ENCODE measurements at places on chromosomes 7 and 10.

DNA sequence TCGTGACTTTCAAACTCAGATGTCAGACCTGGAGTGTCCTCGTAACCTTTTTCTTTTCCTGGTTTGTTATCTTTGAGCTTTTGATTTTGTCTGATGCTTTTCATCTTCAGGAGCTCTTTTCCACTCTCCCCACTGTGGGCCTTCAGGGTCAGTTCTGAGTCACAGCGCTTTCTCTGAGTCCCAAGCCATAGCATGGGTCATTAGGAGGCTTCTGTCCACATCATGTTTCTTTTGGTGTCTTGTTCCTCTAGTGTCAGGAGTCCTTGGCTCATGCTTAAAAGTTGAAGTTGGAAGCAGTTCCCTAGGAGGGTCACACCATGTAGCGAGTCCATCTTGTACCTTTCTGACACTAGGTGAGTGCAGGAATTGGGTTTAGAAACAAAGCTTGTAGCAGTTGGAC lies 40.3 kb downstream of the DAGLB start:
- DNase-seq = no peak

DNA sequence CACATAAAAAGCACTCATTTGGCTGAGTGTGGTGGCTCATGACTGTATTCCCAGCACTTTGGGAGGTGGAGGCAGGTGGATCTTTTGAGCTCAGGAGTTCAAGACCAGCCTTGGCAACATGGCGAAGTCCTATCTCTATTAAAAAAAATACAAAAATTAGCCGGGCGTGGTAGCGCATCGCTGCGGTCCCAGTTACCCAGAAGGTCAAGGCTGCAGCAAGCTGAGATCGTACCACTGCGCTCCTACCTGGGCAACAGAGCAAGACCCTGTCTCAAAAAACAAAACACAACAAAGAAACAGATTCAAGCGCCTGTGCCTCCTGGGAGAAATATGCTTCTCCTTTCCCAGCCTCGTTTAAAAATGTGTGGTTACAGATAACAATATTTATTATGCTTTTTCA lies 2.2 kb upstream of the ABCF2 start:
- DNase-seq = no peak

DNA sequence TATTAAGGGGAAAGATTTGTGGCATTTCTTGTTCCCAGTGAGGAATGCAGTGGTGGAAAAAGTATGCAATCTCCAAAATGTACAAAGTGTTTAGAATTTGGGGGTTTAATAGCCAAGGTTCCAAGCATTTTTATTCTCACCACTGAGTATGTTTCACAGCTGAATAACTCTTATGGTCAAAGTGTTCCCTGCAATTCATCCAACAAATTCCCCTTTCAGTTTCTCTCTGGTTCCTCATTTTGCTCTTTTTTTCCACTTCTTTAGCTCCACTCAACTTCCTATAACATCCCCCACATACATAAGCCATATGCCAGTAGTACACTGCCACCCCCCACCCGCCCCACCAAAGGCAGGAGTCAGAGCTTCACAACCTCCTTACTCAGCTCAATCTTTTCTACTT lies 4.6 kb downstream of the HECW1 start:
- no peak for DNase-seq

DNA sequence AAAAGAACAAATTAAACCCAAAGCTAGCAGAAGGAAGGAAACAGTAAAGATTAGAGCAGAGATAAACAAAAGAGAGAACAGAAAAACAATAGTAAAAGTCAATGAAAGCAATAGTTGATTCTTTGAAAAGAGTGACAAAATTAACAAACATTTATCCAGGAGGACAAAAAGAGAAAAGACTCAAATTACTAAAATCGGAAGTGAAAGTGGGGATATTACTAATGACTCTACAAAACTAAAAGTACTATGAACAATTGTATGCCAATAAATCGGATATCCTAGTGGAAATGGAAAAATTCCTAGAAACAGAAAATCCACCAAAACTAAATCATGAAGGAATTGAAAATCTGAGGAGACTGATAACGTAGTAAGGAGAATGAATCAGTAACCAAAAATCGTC lies 96.3 kb downstream of the SNX13 start:
- no peak for DNase-seq

DNA sequence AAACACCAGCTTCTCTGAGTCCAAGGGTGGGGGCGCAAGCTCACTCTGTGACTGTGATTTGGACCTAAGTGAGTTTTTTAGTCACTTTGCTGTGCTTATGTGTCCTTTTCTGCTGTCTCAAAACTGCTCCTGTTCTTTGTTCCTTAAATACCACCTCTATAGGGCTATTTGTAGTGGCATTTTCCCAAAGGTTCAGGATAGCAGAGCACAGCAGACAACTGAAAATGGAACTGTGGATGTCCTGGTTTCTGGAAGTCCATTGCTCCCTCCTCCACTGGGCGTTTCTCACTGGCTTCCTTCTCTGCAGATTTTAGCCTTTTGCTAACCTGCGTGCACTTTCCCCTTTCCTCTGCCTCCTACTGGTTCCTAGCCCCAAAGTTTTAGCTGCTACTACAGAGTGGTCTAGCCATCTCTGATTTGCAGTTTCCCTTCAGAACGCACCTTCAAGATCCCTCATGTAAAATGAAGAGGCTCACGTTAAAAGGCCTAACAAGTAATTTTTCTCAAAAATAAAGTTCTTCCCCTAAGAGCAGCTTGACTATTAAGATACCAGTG lies 25.6 kb downstream of the BLVRA start:
- DNase-seq = no peak
